ENCODE measurements at places on chromosomes 5 and 9. TPM values are rescaled to one million over a fixed set of nuclear protein-coding genes. Genes with fewer than 3 reads are reported as not detected.

SPINK7 gene
- not detected for polyA plus RNA-seq

PCDHGA4 gene
- polyA plus RNA-seq, result 0.99 TPM

CATSPER3 gene
- 0.37 TPM for polyA plus RNA-seq

SPINK13 gene
- not detected for polyA plus RNA-seq

IL5 gene
- polyA plus RNA-seq, result not detected

TMC1 gene
- polyA plus RNA-seq, result 0.42 TPM

IL13 gene
- polyA plus RNA-seq, result not detected

APC gene
- polyA plus RNA-seq, result 42.4 TPM

GRCh38 chr5:160960592-160960991 lies 108.6 kb upstream of the ATP10B start:
- no peak for DNase-seq

- DNase-seq, result no peak
Measured at GRCh38 chr5:130104895-130105688, 200.8 kb downstream of the CHSY3 start.

GRCh38 chr5:74072646-74073045 lies 446.6 kb downstream of the ARHGEF28 start:
- DNase-seq, result no peak

- DNase-seq, result no peak
Measured at GRCh38 chr5:143562935-143563334, 159.4 kb upstream of the NR3C1 start.

GRCh38 chr9:14373336-14373666 lies 59.4 kb upstream of the NFIB start:
- DNase-seq, result no peak

DNA sequence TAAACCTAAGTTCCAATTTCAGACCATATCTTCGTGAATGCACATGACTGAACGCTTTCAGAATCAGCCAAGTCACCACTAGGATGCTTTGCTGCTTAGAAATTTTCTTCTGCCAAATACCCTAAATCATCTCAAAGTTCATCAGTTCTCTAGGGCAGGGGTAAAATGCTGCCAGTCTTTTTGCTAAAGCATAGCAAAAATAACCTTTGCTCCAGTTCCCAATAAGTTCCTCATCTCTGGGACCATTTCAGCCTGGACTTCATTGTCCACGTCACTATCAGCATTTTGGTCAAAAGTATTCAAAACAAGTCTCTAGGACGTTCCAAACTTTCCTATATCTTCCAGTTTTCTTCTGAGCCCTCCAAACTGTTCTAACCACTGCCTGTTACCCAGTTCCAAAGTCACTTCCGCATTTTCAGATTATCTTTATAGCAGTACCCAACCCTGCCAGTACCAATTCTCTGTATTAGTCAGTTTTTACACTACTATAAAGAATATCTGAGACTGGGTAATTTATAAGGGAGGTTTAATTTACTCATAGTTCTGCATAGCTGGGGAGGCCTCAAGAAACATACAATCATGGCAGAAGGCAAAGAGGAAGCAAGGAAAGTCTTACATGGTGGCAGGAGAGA lies 74.8 kb downstream of the NR3C1 start:
- no peak for DNase-seq

DNA sequence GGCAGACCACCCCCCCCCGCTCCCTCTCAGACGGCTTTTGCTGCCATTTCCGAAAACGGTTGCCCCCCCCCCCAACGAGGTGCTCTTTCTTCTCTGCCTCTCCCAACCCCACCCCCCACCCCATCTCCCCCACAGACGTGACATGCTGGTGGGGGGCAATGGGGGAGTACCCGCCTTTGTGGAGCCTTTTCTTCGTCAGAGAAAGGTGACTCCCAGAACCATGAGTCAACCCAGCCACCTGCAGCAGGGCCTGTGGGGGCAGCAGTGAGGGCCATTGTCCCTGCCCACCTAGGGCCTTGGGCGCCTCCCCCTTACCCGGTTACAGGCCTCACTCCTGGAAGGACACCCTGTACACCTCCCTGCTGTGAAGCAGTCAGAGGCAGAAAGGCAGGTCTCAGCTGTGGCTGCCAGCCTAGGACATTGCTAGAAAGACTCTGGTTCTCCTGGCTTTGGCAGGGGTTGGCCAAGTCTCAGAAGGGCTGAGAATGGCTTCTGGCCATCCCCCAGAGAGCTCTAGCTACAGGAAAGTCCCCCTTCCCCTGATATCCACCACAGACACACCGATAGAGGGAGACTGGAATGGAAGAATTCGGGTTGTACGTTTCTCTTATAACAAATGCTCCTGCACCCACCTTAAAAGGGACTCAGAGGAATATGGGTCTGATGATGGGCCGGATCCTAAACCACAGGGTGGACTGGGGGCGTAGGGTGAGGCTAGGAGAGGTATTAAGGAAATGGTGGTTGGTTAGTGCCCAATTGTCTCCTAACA lies 2.2 kb downstream of the DNAJB5 start:
- DNase-seq, result peak; percentile 61

DNA sequence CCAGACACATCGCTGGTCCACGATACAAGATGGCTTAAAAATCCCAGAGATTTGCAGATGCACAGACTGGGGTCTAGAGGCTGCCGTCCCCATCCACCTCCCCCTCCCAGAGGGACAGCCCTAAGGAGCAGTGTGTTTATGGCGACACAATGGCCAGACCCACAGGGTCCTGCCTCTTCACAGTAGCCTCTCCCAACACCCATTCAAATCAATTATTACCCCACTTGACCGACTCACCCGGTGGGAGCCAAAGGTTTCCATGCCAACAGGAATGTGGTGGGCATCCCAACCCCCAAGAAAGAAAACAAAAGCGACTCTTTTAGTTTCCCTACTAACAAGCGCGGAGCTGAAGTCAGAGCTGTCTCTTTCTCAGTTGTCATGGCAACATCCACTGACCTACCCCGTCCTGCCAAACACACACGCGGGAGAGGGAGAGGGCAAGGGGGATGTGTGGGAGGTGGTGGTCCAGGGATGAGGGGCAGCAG lies 209.0 kb downstream of the TTLL11 start:
- DNase-seq, result peak; percentile 87

DNA sequence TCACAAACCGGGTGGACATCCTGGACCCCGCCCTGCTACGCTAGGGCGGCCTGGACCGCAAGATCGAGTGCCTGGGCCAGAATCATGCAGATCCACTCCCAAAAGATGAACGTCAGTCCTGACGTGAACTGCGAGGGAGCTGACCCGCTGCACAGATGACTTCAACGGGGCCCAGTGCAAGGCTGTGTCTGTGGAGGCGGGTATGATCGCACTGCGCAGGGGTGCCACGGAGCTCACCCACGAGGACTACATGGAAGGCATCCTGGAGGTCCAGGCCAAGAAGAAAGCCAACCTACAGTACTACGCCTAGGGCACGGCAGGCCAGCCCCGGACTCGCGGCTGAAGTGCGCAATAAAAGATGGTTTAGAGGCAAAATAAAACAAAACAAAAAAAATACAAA lies 5.2 kb downstream of the SAXO1 start:
- no peak for DNase-seq

- DNase-seq, result no peak
Measured at GRCh38 chr5:36374266-36374862, 72.7 kb upstream of the RANBP3L start.

- DNase-seq, result no peak
Measured at GRCh38 chr9:124574534-124575375, 67.6 kb upstream of the NR5A1 start.

- DNase-seq, result no peak
Measured at GRCh38 chr9:79152306-79152705, 419.5 kb upstream of the TLE4 start.

DNA sequence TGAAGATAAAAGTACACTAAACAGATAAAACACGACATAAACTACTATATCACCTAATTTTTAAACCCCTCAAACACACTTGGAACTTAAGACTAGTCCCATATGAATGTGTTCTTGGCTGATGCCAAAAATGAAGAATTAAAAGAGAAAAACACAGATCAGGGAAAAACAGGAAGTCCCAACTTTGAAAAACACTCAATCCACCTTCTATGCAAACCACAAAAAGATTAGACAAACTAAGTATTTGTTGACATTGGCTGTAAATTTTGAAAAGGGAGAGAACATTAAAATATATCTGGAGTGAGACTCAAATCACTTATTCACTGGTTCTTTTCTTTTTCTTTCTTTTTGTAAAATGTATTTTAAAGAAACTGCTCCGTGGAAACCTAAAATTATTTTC lies 81.4 kb downstream of the ANKH start:
- DNase-seq, result no peak

- DNase-seq, result no peak
Measured at GRCh38 chr9:101792475-101792874, 54.0 kb upstream of the GRIN3A start.
